ENCODE measurements at places on chromosomes 6 and 20.

- DNase-seq: no peak
These were observed 186.3 kb downstream of the EDN1 start for GRCh38 chr6:12476484-12476883.

DNA sequence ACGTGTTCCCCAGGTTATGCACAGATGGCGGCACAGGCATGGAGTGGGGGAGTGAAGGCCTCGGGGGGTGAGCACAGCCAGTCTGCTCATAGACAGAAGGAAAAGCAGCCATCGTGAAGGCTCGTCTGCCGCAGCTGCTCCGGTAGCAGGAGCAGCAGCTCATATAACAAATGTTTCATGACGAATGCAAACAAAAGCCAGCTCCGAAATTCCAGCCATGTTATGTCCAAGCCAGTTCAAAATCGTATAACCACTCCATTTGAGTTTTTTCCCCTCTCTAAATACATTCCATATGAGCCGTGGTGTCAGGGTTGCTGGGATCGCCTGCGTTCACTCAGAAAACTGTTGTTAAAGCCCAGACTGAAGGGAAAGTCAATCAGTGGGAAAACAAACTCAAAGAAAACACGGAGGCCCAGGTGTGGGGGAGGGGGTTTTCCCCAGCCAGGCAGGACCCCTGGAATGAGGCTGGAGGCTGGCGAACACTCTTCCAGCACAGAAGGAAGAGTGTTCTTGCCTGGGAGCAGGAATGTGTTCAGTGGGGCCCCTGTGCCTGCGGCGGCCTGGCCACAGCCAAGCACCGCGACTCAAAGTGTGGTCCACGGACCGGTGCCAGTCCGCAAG lies 280.4 kb upstream of the TAB2 start:
- no peak for DNase-seq

GRCh38 chr20:61308477-61308774 lies 56.4 kb downstream of the CDH4 start:
- no peak for DNase-seq

DNA sequence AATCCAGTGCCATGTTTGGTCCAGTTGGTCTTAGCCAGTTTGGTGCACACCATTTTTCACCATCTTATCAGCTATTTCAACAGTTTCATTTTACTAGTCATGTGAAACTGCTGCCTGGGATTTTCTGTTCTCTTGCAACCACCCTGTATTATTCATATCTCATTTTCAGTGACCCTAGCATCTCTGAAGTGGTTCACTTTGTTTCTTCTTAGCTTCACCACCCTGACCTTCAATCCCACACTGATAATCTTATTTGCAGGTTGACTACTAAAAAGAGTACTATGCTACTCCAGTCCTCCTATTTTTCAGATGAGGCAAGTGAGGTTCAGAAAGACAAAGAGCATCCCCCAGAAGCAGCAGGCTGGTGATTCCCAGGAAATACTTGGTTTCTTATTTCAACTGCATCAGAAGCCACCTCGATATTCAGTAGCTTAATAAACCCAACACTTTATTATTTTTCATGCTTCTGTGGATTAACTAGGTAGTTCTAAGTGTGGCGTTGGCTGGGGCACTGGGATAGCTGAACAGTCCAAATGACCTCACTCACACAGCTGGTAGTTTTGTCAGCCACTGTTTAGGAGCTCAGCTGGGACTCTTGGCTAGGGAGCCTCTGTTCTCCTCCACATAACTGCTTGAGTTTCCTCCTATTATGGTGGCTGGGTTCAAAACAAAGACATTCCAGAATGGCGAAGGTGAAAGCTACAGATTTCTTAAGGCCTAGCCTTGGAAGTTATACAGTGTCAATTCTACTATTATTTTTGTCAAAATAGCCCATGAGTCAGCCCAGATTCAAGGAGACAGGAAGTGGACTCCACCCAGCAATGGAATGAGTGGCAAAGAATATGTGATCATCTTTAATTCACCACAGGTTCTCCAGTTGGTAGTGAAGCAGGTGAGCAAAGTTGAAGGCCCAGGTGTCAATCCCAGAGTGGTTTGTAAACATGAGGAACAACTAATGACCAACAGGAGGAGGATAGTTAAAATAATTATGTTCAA lies 40.6 kb downstream of the BPIFB4 start:
- peak; percentile 57 for DNase-seq

- DNase-seq: no peak
These were observed 93.9 kb downstream of the CD2AP start for GRCh38 chr6:47571488-47571887.

Measured in GM13976 (cell line).